ENCODE measurements at places on chromosomes 5 and 9.

DNA sequence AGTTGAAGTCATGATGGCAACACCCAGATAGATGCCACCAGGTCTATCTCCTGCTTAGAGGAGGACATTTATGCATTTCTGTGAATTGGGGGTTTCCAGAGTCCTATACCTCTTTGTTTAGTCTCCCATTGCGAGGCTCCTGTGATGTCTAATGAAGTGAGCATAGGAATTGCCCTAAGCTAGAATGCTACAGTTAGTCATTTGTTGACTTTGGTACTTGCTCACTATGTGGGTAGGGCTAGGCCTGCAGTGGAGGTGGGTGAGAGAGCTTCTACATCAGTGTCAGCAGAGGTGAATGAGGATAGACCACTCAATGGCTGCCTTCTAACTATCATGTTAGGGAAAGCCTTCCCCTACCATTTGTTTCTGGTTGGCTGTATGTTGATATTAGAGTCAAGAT is 173.3 kb upstream of the POC5 start:
- DNase-seq, result no peak

- DNase-seq, result no peak
Observed at GRCh38 chr5:179914032-179914755, 6.5 kb upstream of the TBC1D9B start.

DNA sequence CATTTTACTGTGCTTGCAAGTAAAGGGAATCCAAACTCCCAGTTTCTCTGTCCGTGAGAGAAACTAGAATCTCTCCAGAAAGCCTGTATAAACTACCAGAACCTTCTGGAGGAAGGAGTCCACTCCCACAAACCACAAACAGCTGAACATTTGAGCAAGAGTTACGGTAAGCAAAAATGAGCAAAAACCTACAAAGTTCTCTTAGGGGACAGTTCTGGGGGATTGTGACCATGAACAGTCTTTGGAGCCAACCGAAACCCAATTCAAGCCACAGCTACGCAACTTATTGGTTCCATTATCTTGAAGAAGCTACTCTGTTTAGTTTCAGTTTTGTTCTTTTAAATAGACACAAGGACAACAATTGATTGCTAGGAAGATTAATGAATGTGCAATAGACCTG is 330.6 kb downstream of the ASTN2 start:
- no peak for DNase-seq

DNA sequence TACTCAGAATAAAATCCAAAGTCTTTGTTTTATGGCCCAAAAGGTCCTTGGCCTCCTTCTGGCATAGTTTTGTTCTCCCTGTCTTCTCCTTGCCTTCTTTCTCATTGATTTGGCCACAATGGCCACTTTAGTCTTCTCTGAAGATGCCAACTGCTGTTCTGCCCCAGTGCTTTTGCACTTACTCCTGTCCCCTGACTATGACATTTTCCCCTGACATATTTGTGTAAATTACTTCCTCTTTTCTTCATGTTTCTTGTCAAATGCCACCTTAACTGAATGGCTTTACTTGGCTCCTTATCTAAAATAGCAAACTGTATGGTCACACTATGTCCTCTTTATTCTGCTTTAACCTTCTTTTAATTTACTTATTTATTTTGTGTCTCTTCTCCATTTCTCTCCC is 484.7 kb upstream of the ARRDC3 start:
- DNase-seq, result no peak

DNA sequence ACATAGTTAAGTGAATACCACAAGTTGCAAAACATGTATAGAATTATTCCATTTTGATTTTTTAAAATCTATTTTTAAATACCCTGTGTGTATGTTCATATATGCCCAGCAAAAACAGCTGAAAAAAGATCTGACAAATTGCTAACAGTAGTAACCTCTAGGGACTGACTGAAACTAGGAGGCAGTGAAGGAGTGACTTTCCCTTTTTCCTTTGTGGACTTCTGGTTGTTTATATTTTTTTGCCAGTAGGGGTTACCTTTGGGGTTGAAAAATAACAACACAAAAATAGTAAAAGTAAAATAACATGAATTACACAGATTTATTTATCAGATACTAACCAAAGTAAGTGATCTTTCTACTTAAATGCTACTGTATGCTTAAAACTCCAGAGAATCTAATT is 2.9 kb downstream of the MEGF9 start:
- DNase-seq, result no peak

DNA sequence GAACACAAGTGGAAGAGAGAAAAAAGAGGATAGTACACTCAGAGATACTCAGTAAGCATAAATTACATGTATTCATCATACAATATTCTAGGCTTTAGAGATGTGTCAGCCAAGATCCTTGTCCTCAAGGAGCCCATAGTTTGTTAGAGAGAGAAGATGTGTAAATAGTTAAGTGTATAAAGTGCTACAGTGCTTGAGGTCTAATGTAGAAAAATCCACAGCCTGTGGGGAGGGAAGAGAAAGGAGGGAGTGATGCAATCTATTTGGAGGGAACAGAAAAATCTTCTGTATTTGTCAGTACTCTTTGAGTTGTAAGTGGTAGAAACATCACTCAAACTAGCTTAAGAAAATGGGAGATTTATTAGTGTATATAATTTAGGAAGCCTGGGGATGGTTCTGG is 81.9 kb downstream of the PALM2AKAP2 start:
- no peak for DNase-seq

DNA sequence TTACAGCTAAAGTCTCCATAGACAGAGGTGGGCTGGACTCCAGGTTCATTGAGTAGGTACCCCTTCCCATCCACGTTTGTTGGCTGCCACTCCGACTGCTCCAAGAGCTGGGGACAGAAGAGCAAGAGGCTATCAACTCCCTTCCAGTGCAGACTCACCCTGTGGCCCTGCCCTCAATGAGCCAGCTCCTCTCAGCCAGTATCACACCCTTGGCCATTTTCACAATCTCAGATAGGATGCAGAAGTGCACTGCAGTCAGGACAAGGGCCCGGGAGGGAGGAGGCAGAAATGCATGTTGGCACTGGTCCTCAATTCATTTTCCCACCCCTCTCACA is 6.2 kb downstream of the IRF1 start:
- DNase-seq, result no peak

- no peak for DNase-seq
Observed at GRCh38 chr9:133472753-133473378, 6.0 kb downstream of the SLC2A6 start.

GRCh38 chr9:89622933-89623861 is 18.4 kb downstream of the GADD45G start:
- no peak for DNase-seq

DNA sequence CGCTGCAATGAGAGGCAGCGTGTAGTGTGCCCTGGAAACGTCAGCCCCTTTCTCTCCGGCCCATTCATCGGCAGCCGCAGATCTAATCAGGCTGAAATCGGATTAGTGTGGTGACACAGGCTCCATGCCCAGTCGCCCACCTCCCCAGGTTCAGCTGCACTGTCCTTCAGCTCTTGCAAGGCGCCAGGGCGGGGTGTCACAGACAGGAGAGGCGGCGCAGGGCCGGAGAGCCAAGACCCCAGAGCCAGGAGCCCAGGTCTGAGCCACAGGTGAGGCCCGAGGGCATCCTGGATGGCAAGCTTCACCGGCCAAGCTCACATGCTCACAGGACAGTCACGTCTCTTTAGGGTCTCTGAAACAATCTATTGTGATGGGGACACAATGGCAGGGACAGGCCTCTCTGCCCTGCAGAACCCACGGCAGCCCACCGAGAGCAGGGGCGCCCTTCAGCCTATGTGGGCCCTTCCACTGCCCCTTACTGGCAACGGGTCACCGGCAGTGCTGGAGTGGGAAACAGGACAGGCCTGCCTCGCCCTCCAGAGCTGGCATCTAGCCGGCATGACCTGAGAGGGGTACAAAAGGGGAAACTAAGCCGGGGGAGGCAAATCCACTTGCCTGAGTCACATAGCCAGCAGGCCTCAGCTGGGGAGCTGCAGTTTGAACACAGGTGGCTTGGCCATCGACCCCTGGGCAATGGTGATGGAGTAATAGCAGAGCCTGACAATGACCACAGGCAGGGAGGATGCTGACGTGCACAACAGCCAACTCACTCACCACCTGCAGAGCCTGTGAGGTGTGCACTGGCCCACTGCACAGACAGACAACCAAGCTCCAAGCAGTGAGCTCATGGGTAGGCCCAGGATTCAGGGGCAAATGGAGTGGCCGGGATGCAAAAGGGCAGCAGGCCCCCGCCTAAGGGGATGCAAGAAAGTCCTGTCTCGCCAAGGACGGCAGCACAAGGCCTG is 48.1 kb downstream of the VAV2 start:
- no peak for DNase-seq

GRCh38 chr9:2299156-2299842 is 284.2 kb downstream of the SMARCA2 start:
- no peak for DNase-seq

GRCh38 chr5:132296412-132297016 is 2.3 kb downstream of the SLC22A4 start:
- DNase-seq, result no peak

DNA sequence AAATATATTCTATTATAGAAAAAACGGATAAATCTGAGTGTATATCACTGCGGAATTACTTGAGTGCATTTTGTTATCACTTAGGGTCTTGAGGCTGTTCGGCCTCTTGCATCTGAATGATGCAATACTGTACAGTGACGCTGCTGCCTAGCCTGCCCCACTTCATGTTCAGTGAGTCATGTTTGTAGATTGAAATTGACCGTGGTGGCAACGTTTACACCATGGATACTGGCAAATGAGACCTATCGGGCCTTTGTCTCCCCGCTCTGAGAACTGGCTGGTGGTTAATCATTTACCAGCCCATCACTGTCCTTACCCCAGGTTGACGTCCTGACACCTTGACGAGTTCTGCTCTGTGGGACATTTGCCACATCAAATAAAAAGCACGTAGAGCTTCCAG is 510.1 kb upstream of the ADAMTS16 start:
- no peak for DNase-seq

- no peak for DNase-seq
Observed at GRCh38 chr9:104506565-104506964, 2.5 kb downstream of the OR13F1 start.

- DNase-seq, result peak; percentile 17
Observed at GRCh38 chr5:157143127-157143971, 684 bp upstream of the MED7 start.

DNA sequence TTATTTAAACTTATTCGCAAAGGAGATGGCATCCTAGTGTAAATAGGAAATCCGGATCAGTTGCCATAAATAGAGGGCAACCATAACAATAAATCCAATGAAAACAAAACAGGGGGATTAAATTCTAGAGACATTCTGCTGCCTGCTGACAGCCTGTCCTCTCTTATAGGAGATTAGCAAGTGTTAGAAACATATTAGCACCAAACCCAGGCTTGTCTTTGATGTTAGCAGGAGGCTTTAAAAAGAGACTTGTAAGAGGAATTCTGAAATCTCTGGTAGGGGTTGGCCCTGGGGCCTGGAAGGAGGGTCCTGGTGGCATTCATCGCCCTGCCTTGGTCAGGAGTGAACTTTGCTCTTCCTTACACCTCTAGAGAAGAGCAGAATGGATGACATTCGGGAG is 21.6 kb downstream of the NDST1 start:
- DNase-seq, result no peak

DNA sequence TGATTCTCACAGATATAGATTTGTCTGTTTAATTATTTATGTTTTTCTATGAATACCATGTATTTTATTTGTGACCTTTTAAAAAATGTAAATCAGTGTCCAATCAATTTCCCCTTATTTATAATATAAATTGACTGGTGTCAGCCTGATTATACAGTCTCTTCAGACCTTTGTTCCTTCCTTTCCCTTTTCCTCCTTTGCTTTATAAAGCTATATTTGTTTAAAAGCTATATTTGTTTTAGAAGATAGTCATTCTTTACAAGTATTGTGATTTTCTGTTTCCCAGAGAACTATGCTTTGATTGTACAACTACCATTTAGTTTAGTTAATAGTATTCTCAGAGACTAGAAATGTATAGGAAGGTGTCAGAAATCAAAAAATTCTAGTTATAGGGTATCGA is 90.6 kb downstream of the CNTLN start:
- no peak for DNase-seq

DNA sequence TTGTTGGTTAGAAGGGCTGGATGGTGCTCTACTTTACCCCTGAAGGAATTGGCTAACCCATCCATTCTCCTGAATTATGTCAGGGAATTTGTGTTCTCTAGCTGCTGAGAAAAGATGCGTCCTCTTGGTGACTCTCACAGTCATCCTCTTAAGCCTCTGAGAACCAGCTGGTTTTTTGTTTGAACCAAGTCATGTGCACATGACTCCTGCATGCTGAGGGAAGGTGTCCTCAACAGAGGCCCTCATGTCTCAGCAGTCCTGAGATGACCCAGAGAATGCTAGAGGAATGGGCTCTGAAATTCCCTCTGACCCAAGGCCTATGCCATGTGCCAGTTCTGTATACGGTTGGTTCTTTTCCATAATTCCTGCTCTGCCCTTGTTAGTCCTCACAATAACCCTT is 10.4 kb upstream of the C5orf63 start:
- no peak for DNase-seq

- no peak for DNase-seq
Observed at GRCh38 chr9:113528088-113528487, 64.6 kb downstream of the RGS3 start.

- no peak for DNase-seq
Observed at GRCh38 chr5:112418659-112419163, 366 bp downstream of the EPB41L4A start.

DNA sequence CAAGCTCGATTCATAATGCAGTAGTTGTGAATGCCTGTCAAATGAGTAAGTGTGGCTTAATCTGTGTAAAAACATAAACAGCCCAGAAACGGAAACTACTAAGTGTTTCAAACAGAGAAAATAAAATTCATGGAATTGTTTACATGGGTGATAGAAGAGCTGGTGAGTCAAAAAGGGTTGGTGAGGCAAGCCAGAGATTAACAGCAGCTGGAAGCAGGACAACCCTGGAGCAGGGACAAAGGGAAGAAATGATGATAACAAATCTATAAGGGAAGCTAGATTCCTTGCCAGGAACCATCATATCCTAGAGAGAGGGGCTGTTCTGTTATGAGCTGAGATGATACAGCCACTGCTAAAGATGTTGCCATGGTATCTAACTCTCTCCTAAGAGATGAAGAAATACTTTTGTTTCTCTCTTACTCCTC is 18.0 kb upstream of the PRR16 start:
- no peak for DNase-seq

GRCh38 chr5:55570570-55570969 is 35.8 kb upstream of the PLPP1 start:
- no peak for DNase-seq
